PC-9 (cell line): ENCODE measurements at places on chromosomes 7 and 10. TPM values are rescaled to one million over a fixed set of nuclear protein-coding genes. Genes with fewer than 3 reads are reported as not detected.
A peak's percentile ranks its signal among the peaks of the same experiment; 100 is the strongest.

DNA sequence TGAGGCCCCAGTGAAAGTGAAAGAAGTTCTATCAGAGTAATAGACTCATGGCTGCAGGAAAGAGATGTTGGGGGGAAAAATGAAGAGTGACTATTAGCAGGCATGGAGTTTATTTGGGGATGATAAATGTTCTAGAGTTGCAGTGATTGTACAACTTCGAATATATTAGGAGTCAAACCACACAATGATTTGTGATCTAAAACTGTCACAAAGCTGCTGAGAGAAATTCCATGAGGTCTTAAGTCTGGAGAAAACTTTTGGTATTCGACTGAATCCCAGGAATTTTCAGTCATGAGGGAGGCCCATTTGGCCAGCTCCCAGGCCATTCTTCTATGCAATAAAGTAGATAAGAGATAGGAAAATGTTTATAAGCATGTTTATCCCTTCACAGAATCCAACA is 55.9 kb upstream of the UNC5B start:
- no peaks in the 10 kb centered on the region for H3K36me3 ChIP-seq
- peaks cover 30% of the 10 kb centered on the region for H3K27me3 ChIP-seq
- H3K4me3 ChIP-seq, result no peak overlapping the region
- H3K4me1 ChIP-seq, result peaks cover 9% of the 10 kb centered on the region

GRCh38 chr10:110324805-110325280 is 20.1 kb upstream of the SMNDC1 start:
- H3K4me1 ChIP-seq, result peaks cover 62% of the 10 kb centered on the region
- no peaks in the 10 kb centered on the region for H3K36me3 ChIP-seq
- H3K27me3 ChIP-seq, result no peaks in the 10 kb centered on the region
- H3K27ac ChIP-seq, result peak overlapping the region; percentile 99
- no peak overlapping the region for H3K4me3 ChIP-seq

DNA sequence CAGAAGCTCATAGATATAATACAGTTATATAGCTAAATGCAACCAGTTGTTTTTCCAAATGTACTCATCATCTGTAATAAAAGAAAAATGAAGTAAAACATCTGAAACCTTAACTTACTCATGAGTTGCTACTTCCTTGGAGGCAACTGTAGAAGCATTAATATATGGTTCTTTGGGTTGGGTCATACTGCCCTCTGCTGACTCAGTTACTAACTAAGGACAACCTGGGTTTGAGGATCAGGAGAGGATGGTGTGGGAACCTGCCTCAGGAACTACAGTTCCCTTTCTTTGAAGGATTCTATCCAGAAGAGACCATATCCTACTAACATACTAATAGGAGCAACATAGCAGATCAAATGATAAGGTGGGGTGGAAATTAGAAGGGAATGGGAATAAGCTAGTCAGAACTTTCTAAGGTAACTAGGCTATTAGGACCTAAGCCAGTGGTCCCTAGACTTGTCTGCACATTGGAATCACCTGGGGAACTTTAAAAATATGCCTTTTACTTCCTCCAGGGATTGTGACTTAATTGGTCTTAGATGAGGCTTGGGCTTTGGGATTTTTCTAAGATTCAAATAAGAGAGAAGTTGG is 20.7 kb downstream of the COX15 start:
- peaks cover 12% of the 10 kb centered on the region for H3K36me3 ChIP-seq
- no peak overlapping the region for H3K4me3 ChIP-seq
- H3K4me1 ChIP-seq, result no peaks in the 10 kb centered on the region
- peak; percentile 10 for DNase-seq
- no peaks in the 10 kb centered on the region for H3K27me3 ChIP-seq

DNA sequence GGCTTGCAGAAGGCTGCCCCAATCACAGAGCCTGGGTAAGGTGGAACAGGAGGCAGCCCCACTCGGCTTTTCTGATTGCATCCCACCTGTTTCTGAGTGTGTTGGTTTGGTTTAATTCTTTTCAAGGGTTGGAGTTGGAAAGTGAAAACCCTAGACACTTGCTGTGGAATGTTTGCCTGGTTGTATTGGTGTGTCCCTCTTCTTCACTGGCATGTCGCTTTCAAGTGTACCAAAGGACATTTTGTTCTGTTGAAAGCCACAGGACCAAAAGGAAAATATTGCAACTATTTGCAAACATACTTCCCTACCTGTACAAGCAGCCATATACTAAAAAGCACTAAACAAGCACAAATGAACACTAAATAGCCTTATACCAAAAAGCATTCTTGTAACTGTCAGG is 60.5 kb downstream of the NHLRC2 start:
- no peak for DNase-seq
- H3K4me1 ChIP-seq, result peaks cover 9% of the 10 kb centered on the region
- no peaks in the 10 kb centered on the region for H3K27me3 ChIP-seq
- H3K4me3 ChIP-seq, result no peak overlapping the region
- H3K36me3 ChIP-seq, result no peaks in the 10 kb centered on the region

GRCh38 chr7:157310676-157311185 is 26.1 kb upstream of the DNAJB6 start:
- peaks cover 42% of the 10 kb centered on the region for H3K4me1 ChIP-seq
- H3K27ac ChIP-seq, result peak overlapping the region; percentile 91
- DNase-seq, result no peak
- H3K4me3 ChIP-seq, result no peak overlapping the region; the same call in 1 of the 2 replicates
- H3K36me3 ChIP-seq, result no peaks in the 10 kb centered on the region
- H3K27me3 ChIP-seq, result no peaks in the 10 kb centered on the region

The DGKB gene
- 0.23 and 0.48 TPM in 2 replicates for total RNA-seq

DNA sequence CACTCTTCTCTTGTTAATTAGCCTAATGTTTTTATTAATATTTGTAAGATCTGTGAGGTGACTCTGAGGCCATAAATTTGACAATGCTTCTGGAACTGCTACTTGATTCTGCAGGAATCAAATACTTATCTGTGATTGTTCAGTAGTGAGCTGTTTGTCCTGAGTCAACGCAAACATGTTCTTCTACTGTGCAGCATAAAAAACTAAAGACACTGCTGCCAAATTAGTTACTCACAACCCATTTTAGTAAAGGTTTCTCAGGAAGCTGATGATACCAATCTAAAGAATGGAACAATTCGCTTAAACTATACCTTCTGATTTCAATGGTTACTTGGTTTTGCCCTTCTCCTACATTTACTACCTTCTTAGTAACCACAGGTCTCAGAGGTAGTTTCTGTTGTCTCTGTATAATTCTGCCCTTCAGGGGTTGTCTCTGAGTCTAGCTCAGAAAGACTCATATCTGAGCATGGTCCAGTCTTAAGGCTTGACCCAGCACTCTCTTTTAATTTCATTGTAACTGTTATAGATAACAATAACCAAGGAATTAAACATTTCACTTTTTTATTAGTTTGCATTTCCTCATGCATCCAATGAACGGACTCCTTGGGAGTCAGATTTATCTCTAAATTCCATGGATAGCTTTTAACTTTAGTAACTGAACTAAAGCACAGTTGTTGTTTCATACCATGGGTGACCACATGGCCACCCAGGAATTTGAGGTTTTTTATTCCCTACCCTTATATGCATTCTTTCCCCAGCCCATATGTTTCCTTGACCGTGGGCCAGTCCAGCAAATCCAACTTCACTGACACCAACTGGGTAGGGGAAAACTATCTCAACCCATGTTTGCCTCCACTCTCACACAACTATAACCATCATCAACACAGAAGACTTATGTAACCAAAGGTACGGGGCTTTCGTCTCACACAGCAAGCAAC is 309.5 kb upstream of the TEX47 start:
- no peak overlapping the region for H3K27ac ChIP-seq
- no peaks in the 10 kb centered on the region for H3K36me3 ChIP-seq
- no peak for DNase-seq

The AMPH gene
- not detected in 2 replicates for total RNA-seq

- H3K36me3 ChIP-seq, result no peaks in the 10 kb centered on the region
- no peak overlapping the region for H3K4me3 ChIP-seq
- DNase-seq, result no peak
- no peak overlapping the region for H3K27ac ChIP-seq
- H3K27me3 ChIP-seq, result no peaks in the 10 kb centered on the region
- no peaks in the 10 kb centered on the region for H3K4me1 ChIP-seq
These were observed 199.9 kb upstream of the DPP6 start for GRCh38 chr7:153852261-153852660.

- no peak for DNase-seq
- no peaks in the 10 kb centered on the region for H3K36me3 ChIP-seq
- H3K4me3 ChIP-seq, result no peak overlapping the region
- H3K27me3 ChIP-seq, result no peaks in the 10 kb centered on the region
- no peak overlapping the region for H3K27ac ChIP-seq
These were observed 255.4 kb downstream of the PRPF18 start for GRCh38 chr10:13842117-13842516.

- H3K36me3 ChIP-seq, result peaks cover 20% of the 10 kb centered on the region
- H3K27ac ChIP-seq, result no peak overlapping the region
- no peaks in the 10 kb centered on the region for H3K27me3 ChIP-seq
- H3K4me3 ChIP-seq, result no peak overlapping the region
- no peaks in the 10 kb centered on the region for H3K4me1 ChIP-seq
These were observed 60.7 kb downstream of the TRIM24 start for GRCh38 chr7:138520742-138521141.

DNA sequence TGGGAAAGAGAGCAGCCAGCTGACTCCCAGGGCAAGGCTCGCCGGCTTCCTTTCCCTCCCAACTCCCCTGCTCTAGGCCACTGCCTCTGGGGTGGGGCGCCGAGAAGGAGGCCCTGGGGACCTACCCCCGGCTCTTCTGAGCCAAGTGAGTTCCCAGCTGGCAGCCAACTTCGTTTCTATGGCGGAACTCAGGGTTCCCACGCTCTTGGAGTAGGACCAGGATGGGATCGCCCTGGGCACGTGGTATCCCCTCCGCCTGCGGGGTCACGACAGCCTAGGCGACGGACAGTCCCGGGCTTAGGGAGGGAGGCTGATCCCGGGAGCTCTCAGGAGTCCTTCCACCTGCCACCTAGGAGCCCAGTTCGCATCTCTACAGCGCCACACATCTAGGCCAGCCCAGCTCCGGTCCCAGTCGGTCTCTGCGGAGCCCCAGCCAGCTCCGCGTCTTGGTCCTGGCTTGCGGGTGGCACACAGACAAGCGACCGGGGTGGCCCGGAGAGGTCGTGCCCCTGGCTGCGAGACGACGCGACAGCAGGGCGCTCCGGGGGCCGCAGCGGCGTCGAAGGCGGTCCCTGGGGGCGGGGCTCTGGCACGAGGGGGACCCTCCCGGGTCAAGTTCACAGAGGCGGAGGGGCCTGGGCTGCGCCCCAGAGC is 20.5 kb upstream of the GATA3 start:
- no peaks in the 10 kb centered on the region for H3K4me1 ChIP-seq
- no peak overlapping the region for H3K4me3 ChIP-seq
- no peaks in the 10 kb centered on the region for H3K36me3 ChIP-seq
- no peaks in the 10 kb centered on the region for H3K27me3 ChIP-seq
- DNase-seq, result no peak

The PRKG1 gene
- 0.68 and 0.70 TPM in 2 replicates for total RNA-seq

- peaks cover 29% of the 10 kb centered on the region for H3K4me1 ChIP-seq
- DNase-seq, result peak; percentile 68
- no peak overlapping the region for H3K4me3 ChIP-seq
- H3K27me3 ChIP-seq, result no peaks in the 10 kb centered on the region
These were observed 42.9 kb downstream of the MKLN1 start for GRCh38 chr7:131370523-131370968.

GRCh38 chr10:24333736-24334135 is 124.8 kb downstream of the KIAA1217 start:
- no peak overlapping the region for H3K27ac ChIP-seq
- no peak for DNase-seq
- peaks cover 19% of the 10 kb centered on the region for H3K4me1 ChIP-seq
- H3K27me3 ChIP-seq, result no peaks in the 10 kb centered on the region

DNA sequence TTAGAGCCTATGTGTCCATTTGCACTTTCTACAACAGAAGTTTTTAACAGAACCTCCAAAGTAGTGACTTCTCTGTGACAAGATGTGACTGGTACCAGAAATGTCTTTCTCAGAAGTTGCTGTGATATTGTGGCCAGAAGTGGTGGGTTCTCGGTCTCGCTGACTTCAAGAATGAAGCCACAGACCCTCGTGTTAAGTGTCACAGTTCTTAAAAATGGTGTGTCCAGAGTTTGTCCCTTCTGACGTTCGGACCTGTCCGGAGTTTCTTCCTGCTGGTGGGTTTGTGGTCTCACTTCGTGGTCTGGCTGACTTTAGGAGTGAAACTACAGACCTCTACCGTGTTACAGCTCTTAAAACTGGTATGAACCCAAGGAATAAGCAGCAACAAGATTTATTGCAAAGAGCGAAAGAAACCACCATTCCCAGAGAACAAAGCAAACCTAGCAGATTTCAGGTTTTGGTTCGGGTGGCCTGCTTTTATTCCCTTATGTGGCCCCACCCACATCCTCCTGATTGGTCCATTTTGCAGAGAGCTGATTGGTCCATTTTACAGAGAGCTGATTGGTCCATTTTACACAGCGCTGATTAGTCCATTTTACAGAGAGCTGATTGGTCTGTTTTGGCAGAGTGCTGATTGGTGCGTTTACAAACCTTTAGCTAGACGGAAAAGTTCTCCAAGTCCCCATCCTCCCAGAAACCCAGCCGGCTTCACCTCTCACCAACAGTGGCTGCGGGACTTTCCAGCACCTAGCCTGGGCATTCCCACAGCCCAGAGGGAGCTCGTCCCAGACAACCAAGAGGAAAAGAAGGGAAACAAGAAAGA is 3.0 kb downstream of the ITPRID1 start:
- no peaks in the 10 kb centered on the region for H3K36me3 ChIP-seq
- no peak for DNase-seq
- H3K27me3 ChIP-seq, result peaks cover 12% of the 10 kb centered on the region; the same call in 1 of the 2 replicates
- H3K4me1 ChIP-seq, result no peaks in the 10 kb centered on the region
- no peak overlapping the region for H3K4me3 ChIP-seq

DNA sequence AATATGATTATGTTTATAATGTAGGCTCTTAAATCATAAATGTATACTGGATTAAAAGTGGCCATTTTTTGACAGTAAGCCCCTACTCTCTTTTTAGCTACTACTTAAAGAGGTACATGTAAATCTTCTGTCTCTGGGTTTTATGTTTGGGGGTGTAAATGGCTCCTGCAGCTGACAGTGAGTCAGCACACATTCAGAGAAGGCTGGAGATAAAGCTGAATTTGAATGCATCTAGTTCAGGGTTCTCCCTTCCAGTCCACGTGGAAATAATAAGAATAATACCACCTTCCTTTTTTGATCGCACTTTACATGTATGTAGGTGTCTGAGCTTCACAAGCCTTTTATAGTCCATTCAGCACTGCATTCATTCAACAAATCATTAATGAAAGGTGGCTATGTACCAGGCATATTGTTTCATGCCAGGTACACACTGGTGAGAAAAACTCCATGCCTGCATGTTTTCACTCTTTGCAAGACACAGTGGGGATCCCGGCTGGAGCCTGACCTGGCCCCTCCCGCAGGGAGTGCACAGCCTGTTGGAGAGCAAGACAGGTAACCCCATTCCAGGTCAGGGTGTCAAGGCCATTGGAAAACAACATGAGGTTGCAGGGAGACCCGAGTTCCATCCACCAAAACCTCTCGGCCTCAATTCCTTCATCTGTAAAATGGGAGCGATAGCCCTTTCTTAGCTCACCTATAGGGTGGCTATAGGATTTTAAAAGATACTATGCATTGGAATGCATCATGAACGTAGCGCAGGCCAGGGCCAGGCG is 107.5 kb upstream of the ANLN start:
- H3K36me3 ChIP-seq, result no peaks in the 10 kb centered on the region
- peak overlapping the region; percentile 67 for H3K27ac ChIP-seq
- peaks cover 83% of the 10 kb centered on the region for H3K4me1 ChIP-seq
- no peaks in the 10 kb centered on the region for H3K27me3 ChIP-seq
- H3K4me3 ChIP-seq, result peak overlapping the region; percentile 50

The TRPV5 gene
- total RNA-seq, result not detected in 2 replicates
